Breast epithelium (tissue), 4 donors: ENCODE measurements at places on chromosomes 16 and 17. TPM values are rescaled to one million over a fixed set of nuclear protein-coding genes. Genes with fewer than 3 reads are reported as not detected.

LITAF gene
- total RNA-seq = 59.0 TPM

SLC16A11 gene
- total RNA-seq = 3.6 TPM

CNGB1 gene
- total RNA-seq = not detected

SARM1 gene
- total RNA-seq = 13.8 TPM

ATP2C2 gene
- total RNA-seq = not detected
